ENCODE measurements at places on chromosomes 1 and 21. TPM values are rescaled to one million over a fixed set of nuclear protein-coding genes. Genes with fewer than 3 reads are reported as not detected.

MMP23B gene
- total RNA-seq = 5.3 TPM

DNA sequence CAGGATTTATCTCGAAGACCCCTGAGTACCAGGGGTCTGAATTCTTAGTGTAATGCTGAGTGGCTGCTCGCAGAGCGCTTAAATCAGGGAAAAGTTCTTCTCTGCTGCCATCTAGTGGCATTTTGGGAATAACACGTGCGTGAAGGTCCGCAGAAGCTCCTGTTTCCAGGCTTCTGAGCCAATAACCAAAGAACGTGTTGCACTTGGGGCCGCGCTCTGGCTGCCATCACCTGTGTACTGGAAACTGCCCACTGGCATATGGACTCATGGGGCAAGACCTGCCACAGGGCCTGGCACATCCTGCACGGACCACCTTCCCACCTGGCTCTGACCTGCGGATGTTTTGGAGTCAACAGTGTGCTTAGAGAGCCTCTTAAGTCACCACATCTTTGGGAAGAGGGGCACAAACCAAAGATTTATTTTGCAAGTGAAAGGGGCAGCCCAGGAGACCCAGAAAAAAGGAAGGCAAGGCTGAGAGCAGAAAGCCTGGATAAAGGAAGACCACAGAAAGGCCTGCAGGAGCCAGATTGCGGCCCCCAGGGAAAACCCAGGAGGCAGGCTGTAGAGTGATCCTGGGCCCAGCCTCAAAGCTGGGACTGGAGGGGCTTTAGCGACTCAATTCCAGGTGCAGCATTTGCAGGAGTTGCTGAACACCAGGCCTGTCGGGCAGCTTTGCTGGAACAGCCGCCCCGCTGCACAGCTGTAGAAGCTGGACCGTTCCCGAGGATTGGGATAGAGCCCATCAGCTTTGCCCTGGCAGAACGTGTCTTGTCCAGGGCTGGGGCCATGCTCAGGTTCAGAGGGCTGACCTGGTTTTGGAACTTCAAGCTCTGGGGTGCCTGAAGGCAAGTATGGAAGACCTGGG lies 13.0 kb downstream of the CHIT1 start:
- DNase-seq = peak; percentile 56

DNA sequence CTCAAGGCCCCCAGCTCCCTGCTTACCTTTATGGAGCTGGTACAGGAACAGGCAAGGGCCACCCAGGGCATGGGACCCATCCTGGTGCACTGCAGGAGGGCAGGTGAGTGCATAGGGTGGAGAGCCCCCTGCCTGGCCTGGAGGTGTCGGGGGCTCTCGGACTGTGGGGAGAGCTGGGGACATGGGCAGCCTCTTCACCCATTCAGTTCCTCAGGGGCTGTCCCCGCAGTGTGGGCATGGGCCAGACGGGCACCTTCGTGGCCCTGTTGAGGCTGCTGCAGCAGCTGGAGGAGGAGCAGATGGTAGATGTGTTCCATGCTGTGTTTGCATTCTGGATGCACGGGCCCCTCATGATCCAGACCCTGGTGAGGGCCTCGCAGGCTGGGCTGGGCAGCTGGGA lies 7.3 kb upstream of the LGR6 start:
- DNase-seq = no peak

DNA sequence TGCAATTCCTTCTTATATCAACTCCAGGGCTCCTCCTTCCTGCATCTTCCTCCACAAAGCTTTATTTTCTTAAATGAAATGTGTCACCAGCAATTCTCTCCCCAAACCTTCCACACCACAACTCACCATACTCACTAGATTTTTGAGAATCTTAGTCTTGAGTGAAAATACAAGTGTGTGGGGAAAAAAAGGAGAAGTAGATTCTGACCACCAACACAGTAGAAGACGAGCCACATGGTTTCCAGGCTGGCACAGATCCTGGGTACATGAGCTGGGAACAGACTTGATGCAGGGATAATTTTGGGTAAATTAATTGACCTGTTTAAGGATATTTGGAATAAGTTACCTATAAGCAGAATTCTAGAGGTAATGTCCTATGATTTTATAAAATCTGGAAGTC lies 72.8 kb upstream of the KCNJ15 start:
- DNase-seq = no peak

SLC5A9 gene
- 7.2 TPM for total RNA-seq

DNA sequence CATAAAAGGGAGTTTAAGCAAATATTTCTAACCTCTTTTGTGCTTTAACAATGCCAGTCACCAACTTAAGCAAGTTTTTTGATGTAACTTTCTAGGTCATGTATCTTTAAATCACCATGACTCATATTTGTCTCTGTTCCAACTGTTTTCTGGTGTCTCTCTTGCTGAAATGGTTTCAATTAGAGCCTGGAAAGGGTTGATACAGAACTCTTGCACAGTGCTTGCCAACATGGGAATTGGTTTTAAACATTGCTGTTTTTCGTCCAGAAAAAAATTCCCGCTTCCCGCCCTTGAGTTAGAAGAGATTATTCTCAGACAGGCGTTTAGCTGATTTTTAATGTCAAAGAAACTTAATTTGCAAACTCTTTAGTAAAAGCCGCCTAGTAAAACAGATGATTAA lies 46.4 kb upstream of the SLC22A15 start:
- no peak for DNase-seq

DCST1 gene
- not detected for total RNA-seq

- no peak for DNase-seq
These were observed 41.6 kb upstream of the PPIAL4F start for GRCh38 chr1:144551107-144551542.
